Activated CD4-positive, alpha-beta T cell treated with anti-CD3 and anti-CD28 coated beads, Interleukin-2, amount 10 ng/mL, durations not matched to agents 24 days and 14 days (primary cell): ENCODE measurements at places on chromosomes 2 and 18. TPM values are rescaled to one million over a fixed set of nuclear protein-coding genes. Genes with fewer than 3 reads are reported as not detected.

DNA sequence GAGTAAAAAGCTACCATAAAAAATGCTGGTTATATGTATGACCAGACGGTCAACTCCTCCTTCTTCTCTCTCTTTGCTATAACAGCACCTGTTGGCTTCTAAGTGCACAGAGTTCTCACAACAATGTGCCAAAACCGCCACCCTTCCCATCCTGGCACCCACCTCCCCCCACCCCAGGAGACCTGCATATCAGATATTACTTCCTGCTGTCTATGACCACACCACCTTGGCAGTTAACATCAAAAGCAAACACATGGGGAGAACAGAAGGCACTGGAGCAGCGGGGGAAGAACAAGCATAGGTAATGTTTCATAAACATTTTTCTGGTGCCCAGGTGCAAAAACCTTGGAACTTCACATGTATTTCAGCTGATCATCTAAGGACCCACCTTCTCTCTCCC lies 15.5 kb downstream of the SPRED2 start:
- no peak for DNase-seq

- DNase-seq = no peak
Measured at GRCh38 chr2:65227020-65227455, 593 bp upstream of the ACTR2 start.

- no peak for DNase-seq
Measured at GRCh38 chr2:241379481-241380480, 23.7 kb downstream of the FARP2 start.

DNA sequence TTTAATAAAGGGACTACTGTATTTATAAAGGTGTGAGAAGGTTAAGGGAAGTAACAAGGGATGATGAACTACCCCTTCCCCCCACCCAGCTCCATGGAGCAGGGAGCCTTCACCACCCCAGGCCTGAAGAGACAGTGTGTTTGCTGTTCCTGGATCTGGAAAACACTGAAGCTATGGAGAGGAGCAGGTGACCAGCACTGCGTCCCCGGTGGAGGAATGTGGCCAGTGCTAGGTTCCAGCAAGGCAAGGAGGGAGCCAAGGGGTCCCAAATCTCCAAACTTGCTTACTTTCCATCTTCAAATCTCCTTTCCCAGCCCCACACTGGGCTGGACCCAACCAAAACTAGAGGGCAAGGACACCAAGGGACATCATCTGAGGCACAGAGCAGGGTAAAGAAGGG lies 128.7 kb upstream of the CD302 start:
- no peak for DNase-seq

- DNase-seq = no peak
Measured at GRCh38 chr2:44559108-44559507, 197.4 kb downstream of the CAMKMT start.

The MPP4 gene
- total RNA-seq = not detected in 2 replicates

The IFIH1 gene
- 22.5 and 26.3 TPM in 2 replicates for total RNA-seq
